Astrocyte (in vitro differentiated cells and primary cell): ENCODE measurements at places on chromosomes 3 and 15. TPM values are rescaled to one million over a fixed set of nuclear protein-coding genes. Genes with fewer than 3 reads are reported as not detected.

GRCh38 chr15:93109336-93110102 lies 20.5 kb upstream of the RGMA start:
- DNase-seq, result no peak
- H3K27ac ChIP-seq, result no peak overlapping the region

GRCh38 chr15:64515825-64516224 lies 55.4 kb downstream of the ZNF609 start:
- no peaks in the 10 kb centered on the region for H3K27me3 ChIP-seq
- DNase-seq, result no peak
- H3K4me1 ChIP-seq, result no peaks in the 10 kb centered on the region
- no peak overlapping the region for H3K27ac ChIP-seq
- no peak overlapping the region for H3K4me3 ChIP-seq
- no peaks in the 10 kb centered on the region for H3K36me3 ChIP-seq

DNA sequence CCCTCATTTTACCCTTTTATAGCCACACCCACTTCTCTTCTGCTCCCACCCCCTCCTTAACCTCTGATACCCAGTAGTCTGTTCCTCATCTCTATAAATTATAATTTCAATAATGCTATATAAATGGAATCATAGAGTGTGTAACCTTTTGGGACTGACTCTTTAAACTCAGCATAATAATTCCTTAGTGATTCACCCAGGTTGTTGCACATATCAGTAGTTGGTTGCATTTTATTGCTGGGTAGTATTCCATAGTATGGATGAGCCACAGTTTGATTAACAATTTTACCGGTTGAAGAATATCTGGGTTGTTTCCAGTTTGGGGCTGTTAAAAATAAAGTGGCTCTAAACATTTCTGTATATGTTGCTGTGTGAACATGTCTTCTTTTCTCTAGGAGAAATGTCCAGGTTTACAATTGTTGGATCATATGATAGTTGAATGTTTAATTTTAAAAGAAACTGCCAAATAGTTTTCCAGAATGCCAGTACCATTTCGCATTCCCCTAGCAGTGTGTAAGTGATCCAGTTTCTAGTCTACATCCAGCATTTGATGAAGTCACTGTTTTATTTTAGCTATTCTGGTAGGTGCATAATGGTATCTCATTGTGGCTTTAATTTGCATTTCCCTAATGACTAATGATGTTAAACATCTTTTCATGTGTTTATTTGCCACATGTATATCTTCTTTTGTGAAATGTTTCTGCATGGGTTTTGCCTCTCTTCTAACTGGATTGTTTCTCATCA lies 68.5 kb downstream of the VPS8 start:
- peaks cover 4% of the 10 kb centered on the region for H3K36me3 ChIP-seq
- H3K4me1 ChIP-seq, result no peaks in the 10 kb centered on the region
- peak; percentile 67 for DNase-seq
- no peaks in the 10 kb centered on the region for H3K27me3 ChIP-seq
- no peak overlapping the region for H3K4me3 ChIP-seq
- no peak overlapping the region for H3K27ac ChIP-seq

GRCh38 chr3:62758296-62759066 lies 116.7 kb downstream of the CADPS start:
- no peaks in the 10 kb centered on the region for H3K36me3 ChIP-seq
- no peaks in the 10 kb centered on the region for H3K4me1 ChIP-seq
- peak; percentile 3 for DNase-seq

GRCh38 chr3:42005401-42005800 lies 43.5 kb upstream of the ULK4 start:
- no peak overlapping the region for H3K4me3 ChIP-seq
- no peaks in the 10 kb centered on the region for H3K36me3 ChIP-seq
- no peaks in the 10 kb centered on the region for H3K27me3 ChIP-seq
- H3K4me1 ChIP-seq, result no peaks in the 10 kb centered on the region

- H3K27me3 ChIP-seq, result peaks cover 8% of the 10 kb centered on the region
- H3K4me1 ChIP-seq, result no peaks in the 10 kb centered on the region
- no peak overlapping the region for H3K4me3 ChIP-seq
- no peaks in the 10 kb centered on the region for H3K36me3 ChIP-seq
- H3K27ac ChIP-seq, result no peak overlapping the region
- DNase-seq, result no peak
Observed at GRCh38 chr15:42150219-42150970, 6.0 kb downstream of the PLA2G4F start.

DNA sequence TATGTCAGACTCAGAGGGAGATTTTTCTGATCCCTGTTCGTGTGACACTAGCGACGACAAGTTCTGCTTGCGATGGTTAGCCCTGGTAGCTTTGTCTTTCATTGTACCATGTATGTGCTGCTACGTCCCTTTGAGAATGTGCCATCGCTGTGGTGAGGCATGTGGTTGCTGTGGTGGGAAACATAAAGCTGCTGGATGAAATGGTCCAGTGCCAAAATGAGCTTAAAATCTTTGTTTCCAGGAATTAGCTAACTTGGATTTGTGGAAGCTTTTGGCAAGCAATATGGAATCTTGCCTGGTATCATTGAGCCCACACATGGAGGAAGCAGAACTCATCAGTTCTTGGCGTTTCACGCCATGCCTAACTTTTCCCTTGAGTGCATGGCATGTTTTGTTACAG lies 98.8 kb downstream of the SPRED1 start:
- H3K27me3 ChIP-seq, result no peaks in the 10 kb centered on the region
- no peak overlapping the region for H3K4me3 ChIP-seq
- peaks cover 4% of the 10 kb centered on the region for H3K4me1 ChIP-seq
- H3K27ac ChIP-seq, result no peak overlapping the region
- peaks cover 22% of the 10 kb centered on the region for H3K36me3 ChIP-seq

GRCh38 chr3:126417515-126417914 lies 22.8 kb downstream of the CFAP100 start:
- H3K4me1 ChIP-seq, result no peaks in the 10 kb centered on the region
- H3K27ac ChIP-seq, result no peak overlapping the region
- no peak for DNase-seq
- no peak overlapping the region for H3K4me3 ChIP-seq
- no peaks in the 10 kb centered on the region for H3K36me3 ChIP-seq

DNA sequence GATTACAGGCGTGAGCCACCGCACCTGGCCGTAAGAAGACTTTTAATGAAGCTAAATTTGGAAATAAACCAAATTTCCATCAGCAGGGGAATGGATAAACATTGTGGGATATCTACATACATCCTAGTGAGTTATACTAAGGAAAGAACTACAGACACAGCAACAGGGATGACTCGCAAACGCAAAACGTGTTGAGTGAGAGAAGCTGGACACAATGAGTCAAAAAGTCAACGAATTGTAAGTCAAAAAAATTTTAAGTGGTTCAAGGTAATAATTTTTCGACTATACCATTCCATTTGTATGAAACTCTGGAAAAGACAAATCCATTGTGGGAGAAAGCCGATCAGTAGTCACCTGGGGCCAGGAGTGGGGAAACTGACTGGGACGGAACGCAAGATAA lies 19.9 kb downstream of the PLA2G4F start:
- H3K36me3 ChIP-seq, result no peaks in the 10 kb centered on the region
- H3K27ac ChIP-seq, result no peak overlapping the region
- H3K4me1 ChIP-seq, result no peaks in the 10 kb centered on the region

GRCh38 chr3:79864077-79864476 lies 96.3 kb upstream of the ROBO1 start:
- no peak overlapping the region for H3K4me3 ChIP-seq
- H3K4me1 ChIP-seq, result no peaks in the 10 kb centered on the region
- H3K27me3 ChIP-seq, result no peaks in the 10 kb centered on the region
- DNase-seq, result no peak
- no peak overlapping the region for H3K27ac ChIP-seq

DNA sequence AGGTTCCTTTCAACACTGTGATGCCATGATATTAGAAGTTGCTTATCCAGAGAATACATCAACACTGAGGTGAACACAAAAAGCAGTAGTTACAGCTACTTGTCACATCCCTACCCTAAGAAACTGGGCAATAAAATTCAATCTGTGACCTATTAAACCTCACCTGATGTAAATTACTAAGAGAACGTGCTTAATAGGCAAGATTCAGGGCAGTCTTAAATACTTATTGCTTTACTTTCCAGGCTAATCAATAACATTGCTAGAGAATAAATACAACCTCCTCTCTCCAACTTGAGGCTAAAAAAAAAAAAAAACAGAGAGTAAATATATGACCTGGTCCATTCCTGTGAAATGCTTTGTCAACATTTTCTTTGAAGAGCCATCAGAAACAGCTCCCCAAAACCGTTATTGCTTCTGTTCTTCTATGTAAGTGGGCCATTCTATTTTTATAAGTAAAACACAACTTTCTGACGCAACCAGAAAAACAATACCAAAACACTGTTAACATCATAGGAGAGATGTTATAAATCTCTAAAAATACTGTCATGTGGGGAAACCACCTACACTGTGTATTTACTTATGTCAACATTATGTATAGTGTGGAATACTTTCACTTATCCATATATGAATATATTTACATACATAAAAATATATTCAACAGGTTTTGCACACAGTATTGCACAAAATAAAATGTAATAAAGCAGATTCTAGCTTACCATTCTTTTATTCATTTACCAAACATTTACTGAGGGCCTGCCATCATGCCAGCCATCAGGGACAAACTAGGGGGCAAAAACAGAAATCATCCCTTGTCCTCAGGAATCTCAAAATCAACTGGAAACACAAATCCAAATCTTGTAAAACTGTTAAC lies 2.7 kb downstream of the NKIRAS1 start:
- no peak overlapping the region for H3K27ac ChIP-seq
- no peak for DNase-seq
- H3K27me3 ChIP-seq, result no peaks in the 10 kb centered on the region

GRCh38 chr3:28791713-28792255 lies 443.2 kb upstream of the AZI2 start:
- H3K27ac ChIP-seq, result no peak overlapping the region
- no peaks in the 10 kb centered on the region for H3K36me3 ChIP-seq
- H3K27me3 ChIP-seq, result no peaks in the 10 kb centered on the region
- H3K4me1 ChIP-seq, result no peaks in the 10 kb centered on the region

GRCh38 chr3:5348229-5348902 lies 160.9 kb downstream of the EDEM1 start:
- peaks cover 4% of the 10 kb centered on the region for H3K4me1 ChIP-seq
- no peaks in the 10 kb centered on the region for H3K27me3 ChIP-seq
- no peak overlapping the region for H3K27ac ChIP-seq
- H3K4me3 ChIP-seq, result no peak overlapping the region

DNA sequence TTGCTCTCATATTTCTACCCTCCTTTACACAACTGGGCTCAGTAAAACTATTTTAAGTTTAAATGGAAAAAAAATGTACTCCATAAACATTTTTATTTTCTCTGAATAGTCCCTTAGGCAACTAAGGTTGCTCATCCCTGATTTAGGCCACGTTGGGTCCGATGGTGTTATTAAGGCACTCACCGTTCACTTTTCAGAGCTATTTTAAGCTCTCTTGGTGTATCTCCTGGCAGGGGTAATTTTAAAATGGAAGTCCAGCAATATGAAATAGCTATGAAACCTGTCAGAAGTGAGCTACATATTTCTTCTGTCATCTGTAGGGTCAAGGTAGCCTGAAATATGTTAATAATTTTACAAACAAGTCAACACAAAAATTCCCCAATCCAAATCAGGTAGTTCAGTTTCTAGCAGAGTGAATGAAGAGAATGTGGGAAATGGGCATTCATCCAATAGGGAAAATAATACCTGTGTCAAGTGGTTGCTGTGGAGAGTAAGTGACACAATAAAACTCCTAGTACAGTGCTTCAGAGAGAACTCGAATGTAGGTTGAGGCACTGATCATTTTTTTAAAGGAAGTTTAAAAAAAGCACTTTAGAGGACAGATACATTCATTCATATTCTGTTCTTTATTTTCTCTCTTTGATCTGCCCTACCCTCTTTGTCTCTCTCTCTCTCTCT lies 209.3 kb upstream of the FEZF2 start:
- no peaks in the 10 kb centered on the region for H3K27me3 ChIP-seq
- no peaks in the 10 kb centered on the region for H3K36me3 ChIP-seq
- no peak overlapping the region for H3K4me3 ChIP-seq
- peaks cover 19% of the 10 kb centered on the region for H3K4me1 ChIP-seq

GRCh38 chr15:20345401-20345958 lies 196.1 kb downstream of the GOLGA6L6 start:
- H3K27me3 ChIP-seq, result no peaks in the 10 kb centered on the region
- H3K27ac ChIP-seq, result no peak overlapping the region
- no peaks in the 10 kb centered on the region for H3K36me3 ChIP-seq
- no peak overlapping the region for H3K4me3 ChIP-seq

DNA sequence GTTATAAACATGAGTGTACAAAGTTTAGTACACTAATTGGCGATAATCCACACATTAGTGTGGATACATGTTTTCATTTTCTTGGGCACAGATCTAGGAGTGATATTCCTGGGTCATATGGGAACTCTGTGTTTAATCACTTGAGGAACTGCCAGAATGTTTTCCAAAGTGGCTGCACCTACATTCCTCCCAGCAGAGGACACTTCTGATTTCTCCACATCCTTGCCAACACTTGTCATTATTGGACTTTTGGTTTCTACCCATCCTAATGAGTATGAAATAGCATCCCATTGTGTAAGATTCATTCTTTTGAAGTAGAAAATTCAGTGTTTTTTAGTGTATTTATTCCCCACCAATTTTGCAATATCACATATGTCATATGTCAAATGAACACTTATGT lies 53.6 kb downstream of the CFAP92 start:
- no peak overlapping the region for H3K27ac ChIP-seq
- no peaks in the 10 kb centered on the region for H3K4me1 ChIP-seq
- H3K4me3 ChIP-seq, result no peak overlapping the region
- H3K36me3 ChIP-seq, result no peaks in the 10 kb centered on the region
- peaks cover 7% of the 10 kb centered on the region for H3K27me3 ChIP-seq
- no peak for DNase-seq

GRCh38 chr15:79978655-79979514 lies 7.9 kb upstream of the BCL2A1 start:
- no peaks in the 10 kb centered on the region for H3K36me3 ChIP-seq
- no peaks in the 10 kb centered on the region for H3K4me1 ChIP-seq
- DNase-seq, result peak; percentile 57
- no peak overlapping the region for H3K4me3 ChIP-seq

DNA sequence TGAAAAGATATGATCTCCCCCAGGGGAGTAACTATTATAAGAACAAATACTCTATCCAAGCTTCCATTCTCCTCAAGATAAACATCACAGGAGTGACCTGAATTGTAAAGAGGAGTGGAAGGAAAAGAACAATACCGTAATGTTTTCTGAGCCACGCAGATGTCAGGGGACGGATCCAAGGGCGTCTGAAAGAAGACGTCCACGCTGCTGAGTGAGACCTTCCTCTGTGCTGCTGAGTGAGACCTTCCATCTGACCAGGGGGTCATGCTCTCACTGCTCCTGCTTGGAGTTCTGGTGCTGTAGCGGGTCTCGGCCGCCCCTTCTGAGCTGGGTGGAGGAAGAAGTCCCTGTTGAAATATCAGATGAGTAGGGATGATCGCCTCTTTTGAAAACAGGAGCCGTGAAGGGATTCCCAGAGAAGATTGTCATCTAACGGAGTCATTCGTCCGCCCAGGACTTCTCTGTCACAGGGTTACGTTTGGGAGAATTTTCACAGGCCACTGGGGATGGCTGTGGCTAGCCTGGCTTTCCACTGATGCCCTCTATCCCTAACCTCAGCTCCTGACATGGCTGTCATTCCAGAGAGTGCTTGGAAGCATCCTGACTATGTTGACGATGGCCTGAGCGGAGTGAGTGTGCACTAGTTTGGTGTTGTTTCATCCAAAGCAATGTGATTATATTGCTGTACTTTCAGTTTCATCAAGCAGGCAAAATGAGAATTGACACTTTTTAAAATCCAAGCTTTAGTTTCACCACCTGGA lies 184.9 kb downstream of the APBA2 start:
- DNase-seq, result no peak
- H3K27ac ChIP-seq, result no peak overlapping the region
- H3K4me3 ChIP-seq, result no peak overlapping the region
- no peaks in the 10 kb centered on the region for H3K4me1 ChIP-seq

GOLGA6L9 gene
- total RNA-seq, result 5.2 and 6.0 TPM in 2 replicates

ST8SIA2 gene
- total RNA-seq, result 8.6 and 9.0 TPM in 2 replicates

TEX55 gene
- not detected in 2 replicates for total RNA-seq

CELF6 gene
- 0.41 TPM in 1 of 2 replicates, not detected in the other for total RNA-seq

IDH2 gene
- total RNA-seq, result 76.6 and 87.3 TPM in 2 replicates

SH2D7 gene
- not detected in 2 replicates for total RNA-seq

BAHD1 gene
- 30.4 and 32.2 TPM in 2 replicates for total RNA-seq

AADACL2 gene
- not detected in 2 replicates for total RNA-seq
